ENCODE measurements at places on chromosomes 1 and 21.

DNA sequence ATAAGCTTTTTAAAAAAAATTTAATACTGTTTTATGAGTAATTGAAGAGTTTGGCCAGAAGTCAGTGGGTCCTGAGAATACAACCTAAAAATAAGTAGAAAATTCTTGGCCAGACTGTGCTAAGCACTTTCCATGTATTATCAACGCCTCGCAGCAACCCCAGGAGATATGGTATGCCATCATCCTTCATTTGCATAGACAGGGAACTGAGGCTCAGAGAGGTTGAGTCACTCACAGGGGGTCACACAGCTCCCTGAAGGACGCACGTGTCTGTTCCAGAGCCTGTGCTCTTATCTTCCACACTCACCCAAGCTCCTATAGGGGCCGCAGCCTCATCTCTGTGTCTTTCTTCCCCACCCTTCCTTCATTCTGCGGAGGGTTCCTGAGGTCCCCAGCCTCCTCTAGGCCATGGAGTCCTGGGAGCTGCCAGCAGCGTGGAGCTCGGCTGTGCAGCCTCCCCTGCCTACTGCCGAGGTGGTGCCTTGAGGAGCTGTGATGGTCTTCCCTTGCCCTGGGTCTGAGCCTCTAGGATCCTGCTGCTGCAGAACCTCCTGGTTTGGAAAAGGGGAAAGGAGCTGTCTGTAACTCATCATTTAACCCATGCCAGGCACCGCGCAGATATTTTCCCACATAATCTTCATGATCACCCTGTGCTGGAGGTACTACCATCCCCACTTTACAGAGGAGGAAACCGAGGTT lies 30.3 kb upstream of the ECE1 start:
- no peak for DNase-seq

GRCh38 chr1:180253585-180254495 lies 23.8 kb downstream of the LHX4 start:
- no peak for DNase-seq

GRCh38 chr1:76950306-76950705 lies 83.0 kb downstream of the ST6GALNAC5 start:
- no peak for DNase-seq

GRCh38 chr1:232996143-232996542 lies 45.7 kb downstream of the NTPCR start:
- DNase-seq, result no peak

- DNase-seq, result no peak
Observed at GRCh38 chr21:41651406-41651805, 115.4 kb downstream of the RIPK4 start.

DNA sequence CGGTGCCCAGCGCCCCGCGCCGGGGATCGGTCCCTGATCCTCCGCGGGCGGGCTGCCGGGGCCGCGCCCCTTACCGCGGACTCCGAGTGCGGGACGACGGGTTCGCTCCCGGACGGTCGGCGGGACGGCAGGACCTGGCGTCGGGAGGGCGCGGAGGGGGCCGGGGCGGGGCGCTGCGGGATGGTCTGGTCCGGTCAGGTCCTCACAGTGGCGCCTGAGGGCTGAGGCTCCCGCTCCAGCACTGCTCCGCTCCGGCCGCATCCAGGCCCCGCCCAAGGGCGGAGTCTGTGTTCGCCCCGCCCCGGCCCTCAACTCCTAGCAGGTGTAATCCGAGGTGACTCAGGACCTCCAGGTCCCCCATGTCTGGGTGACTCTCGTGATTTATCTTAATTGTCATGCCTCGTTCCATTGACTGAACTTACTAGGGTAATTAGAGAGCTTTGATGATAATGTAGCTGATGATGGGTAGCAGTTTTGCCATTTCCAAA lies at the start of gene RAB3B:
TSS of gene RAB3B (minus strand) at position 223 of the 488 bp plus-strand sequence. CDS start 13,583 bp downstream, outside the sequence.
- DNase-seq, result peak; percentile 86

- DNase-seq, result no peak
Observed at GRCh38 chr1:212922016-212922415, 28.3 kb upstream of the VASH2 start.

DNA sequence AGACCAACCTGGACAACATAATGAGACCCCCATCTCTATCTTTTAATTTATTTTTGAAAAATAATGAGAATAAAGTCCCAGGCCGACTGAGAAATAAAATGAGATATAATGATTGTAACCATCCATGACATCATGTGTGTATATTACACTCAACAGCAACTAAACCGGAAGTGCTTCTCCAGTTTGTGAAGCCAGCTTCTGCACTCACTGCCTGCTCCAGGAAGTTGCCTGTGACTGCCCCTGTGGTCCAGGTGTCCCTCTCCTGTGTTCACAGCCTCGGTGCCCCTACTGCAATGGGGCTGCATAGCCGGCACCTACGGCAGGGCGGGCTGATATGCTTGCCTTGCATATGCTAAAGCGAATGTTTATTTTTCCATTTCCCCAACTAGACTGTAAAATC lies 68.3 kb downstream of the SSBP3 start:
- DNase-seq, result no peak

GRCh38 chr1:71351438-71351837 lies 270.6 kb upstream of the ZRANB2 start:
- no peak for DNase-seq

DNA sequence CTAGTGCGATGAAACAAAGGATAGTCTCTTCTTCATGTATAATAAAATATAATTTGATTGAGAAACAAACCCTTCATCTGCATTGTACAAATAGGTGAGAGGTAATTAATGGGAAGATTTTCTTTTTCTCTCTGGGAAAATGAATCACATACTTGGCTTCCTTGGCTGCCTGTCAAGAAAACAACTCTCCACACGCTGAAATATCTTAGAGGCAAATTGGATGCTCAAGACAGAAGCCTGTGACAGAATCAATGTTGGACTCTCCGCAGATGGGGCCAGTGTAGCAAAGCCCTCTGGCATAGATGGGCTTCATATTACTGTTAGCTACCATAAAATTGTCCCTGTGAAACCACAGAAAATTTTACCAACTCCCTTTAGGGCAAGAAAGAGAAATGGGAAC lies 186.6 kb downstream of the GRIK1 start:
- DNase-seq, result no peak

DNA sequence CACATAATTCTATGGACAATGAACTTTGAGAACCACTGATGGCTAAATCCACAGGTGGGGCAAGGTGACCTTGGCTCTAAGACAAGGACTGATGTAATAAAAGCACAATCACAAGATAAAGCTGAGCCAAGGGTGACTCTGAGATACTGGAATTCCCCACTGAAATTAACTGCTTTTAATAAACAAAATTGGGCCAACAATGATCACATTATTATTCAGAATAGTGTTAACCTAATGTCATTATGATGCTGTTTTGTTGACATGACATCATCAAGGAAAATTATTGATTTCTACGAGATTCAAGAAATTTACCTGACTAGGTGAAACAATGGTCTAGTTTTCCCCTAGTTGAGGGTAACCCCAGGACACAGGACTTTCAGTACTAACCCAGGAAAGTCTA lies 273.7 kb upstream of the NFIA start:
- DNase-seq, result no peak

- DNase-seq, result no peak
Observed at GRCh38 chr1:114610546-114611245, 29.3 kb upstream of the BCAS2 start.

DNA sequence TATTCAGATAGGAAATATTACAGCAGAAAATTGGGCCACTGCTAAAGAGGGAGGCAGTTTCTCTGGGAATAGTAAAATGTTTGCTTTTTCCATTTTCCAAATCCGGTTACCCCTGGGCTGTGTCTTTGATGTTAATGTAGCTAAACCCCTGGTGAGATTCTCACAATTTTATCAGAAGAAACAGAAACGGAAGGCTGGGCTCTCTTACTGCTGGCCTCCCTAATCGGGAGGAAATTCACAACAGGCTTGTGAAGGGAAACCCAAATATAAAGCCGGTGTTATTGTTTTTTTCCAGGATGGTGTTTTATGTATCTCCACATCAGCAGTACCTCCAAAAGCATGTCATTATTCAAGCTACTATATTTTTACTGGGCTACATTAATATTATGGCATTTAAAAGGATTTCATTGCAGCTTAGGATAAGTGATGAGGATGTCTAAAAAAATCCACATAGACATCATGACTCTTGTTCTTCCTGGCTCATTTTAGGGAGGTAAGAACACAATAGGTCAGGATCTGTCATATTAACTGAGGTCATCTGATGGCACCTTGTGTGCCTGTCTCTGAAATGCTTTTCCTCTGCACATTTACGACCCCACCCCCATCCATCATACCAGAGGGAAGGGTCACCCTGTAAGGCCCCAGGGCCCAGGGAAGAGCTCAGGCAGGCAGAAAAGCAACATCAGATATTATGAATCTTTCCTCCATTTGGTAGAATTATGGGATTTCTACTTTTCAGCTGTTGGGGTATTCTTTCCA lies 158.7 kb downstream of the DSCAM start:
- DNase-seq, result no peak

DNA sequence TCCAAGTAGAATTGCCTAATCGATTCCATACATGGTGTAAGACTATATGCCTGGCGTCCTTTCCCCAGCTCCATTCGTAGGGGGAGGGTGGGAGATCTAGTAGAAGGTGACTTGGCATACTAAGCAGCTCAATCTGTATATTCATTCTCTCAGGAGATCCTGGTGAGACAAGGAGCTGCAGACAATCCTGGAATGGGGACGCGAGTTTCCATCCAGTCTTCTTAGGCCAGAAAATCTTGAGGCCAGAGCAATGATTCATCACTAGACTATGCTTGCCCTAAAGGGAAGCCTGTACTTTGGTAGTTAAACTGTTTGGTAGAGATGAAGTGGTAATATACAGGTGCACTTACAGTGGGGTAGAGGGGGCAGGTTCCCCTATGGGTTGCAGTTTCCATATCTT lies 468.7 kb downstream of the ADGRL2 start:
- DNase-seq, result no peak

DNA sequence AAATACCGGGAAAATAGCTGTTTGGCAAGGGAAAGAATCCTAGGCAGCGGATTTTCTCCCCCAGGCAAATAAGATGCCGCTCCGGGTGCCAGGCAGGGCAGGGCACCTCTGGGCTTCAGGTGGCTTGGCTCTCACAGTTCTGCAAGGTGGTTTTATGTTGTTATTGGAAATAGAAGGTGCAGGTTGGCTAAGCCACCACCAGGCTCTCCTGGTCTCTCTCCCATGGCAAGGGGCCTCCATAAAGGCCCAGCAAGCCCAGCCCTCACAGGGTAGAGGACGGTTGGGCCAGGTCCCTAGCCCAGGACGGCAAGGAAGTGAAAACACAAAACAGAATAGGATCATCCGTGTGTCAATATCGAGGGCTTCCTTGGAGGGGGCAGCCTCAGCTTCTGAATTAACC lies 37.6 kb upstream of the GPR153 start:
- DNase-seq, result no peak

- DNase-seq, result no peak
Observed at GRCh38 chr1:15068152-15068551, 85.4 kb upstream of the TMEM51 start.

GRCh38 chr1:216779686-216780085 lies 56.5 kb upstream of the ESRRG start:
- no peak for DNase-seq

DNA sequence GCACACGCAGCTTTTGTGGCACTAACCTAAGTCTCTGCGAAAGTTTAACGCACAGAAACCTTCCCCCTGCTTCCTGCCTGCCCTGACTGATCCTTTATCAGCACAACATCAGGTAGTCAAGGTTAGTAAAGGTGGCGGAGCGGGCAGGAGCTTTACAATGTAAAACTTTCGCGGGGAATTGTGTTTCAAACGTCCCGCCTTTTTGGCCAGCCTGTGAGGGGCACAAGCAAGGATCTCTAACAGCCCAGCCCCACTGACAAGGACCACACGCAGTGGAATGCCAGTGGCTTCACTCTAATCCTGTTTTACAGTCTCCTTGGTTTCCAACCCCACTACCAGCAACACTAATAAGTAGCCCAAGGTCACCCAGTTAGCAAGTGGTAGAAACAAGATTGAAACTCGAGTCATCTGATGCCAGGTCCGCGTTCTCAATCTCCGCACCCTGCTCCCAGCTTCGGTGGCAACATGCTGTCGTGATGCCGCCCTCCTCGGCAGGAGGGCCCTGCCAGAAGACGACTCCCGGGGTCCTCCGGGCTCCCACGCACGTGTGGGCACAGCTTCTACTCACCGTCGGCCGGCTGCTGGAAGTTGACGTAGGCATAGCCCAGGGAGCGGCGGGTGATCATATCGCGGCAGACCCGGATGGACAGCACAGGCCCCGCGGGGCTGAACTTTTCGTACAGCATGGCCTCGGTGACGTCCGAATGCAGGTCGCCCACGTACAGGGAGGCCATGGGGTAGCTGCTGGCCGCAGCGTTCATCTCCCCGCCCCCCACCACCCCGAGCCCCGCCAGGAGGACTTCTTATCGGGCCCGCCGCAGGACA lies 1.2 kb downstream of the PABPC4 start:
- peak; percentile 58 for DNase-seq

DNA sequence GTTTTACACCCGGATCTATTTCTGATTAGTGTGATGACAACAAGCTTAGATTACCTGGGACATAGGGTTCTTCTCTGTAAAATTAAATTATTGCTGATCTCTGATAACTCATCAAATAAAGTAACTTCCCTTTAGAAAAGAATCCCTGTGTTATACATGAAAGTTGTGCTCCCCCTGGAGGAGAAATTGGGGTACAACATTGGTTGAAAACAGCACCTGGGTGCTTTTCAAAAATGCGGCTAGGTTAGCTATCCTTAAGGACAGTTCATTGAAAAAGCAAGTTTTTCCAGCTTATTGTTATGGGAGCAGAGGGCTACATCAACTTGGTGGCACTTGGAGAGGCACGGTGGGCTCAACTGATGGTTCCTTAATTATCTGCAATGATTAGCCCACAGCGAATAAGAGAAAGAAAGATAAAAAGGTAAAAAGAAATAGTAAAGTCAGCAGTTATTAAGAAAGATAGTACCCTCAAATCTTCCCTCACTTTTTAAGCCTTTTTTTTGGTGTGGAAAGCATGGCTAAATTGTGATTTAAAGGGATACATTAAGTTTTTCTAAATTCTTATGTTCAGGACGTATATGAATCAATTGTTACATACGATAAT lies 97.8 kb downstream of the FMN2 start:
- DNase-seq, result peak; percentile 5

DNA sequence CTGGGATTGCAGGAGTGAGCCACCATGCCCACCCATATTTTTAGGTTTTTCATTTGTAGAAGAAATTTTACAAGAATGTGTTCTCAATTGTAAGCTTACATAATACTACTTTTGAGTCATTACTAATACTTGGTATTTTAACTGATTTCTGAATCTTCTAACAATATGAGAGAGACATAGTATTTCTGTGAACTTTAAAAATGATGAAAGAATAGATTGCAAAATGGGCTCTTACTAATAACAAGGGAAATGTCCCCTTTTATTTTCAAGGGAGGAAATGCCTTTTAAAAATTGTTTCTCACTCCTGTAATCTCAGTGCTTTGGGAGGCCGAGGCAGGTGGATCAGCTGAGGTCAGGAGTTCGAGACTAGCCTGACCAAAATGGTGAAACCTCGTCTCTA lies 5.9 kb downstream of the AGO3 start:
- DNase-seq, result no peak

DNA sequence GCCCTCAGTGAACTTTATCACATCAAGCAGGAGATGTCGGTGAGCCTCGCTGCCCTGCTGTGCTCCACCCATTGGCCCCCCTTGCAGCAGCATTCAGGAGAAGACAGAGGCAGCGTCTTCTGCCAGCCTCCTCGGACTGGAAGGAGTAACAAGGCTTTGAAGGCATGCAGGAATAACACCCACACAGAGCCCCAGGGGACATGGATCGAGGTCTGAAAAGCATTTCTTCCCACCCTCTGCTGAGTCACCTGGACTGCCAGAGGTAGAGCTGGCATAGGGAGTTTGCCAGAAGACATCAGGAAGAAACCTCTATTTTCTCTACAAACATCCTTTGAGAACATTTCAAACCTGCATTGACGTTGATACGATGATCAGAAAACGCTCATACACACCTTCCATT lies 42.9 kb downstream of the COL18A1 start:
- DNase-seq, result no peak

GRCh38 chr1:30081379-30082102 lies 641.8 kb downstream of the MATN1 start:
- no peak for DNase-seq

All from activated CD4-positive, alpha-beta T cell treated with anti-CD3 and anti-CD28 coated beads, Interleukin-2, amount 50 U/mL, for 48 hours (primary cell).